ENCODE measurements at places on chromosomes 12 and 14.

- DNase-seq, result no peak
Measured at GRCh38 chr12:12872934-12873275, 18.5 kb upstream of the GPRC5A start.

DNA sequence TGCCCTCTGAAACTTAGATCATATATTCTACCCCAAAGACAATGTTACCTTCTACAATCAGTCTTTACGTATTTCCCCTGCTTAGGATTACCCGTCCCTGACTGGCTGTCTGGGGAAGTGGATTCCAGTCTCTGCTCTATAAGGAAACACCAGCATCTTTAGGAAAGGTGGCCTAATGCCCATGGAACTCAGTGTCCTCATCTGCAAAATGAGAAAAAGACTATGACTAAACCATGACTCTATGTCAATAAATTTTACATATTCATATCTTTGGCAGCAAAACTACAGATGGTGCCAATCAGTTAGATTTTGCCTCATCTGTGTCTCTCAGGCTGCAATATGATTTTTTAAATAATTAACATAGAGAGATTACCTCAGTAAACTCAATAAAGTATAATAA lies 133.8 kb downstream of the ITPR2 start:
- no peak for DNase-seq

DNA sequence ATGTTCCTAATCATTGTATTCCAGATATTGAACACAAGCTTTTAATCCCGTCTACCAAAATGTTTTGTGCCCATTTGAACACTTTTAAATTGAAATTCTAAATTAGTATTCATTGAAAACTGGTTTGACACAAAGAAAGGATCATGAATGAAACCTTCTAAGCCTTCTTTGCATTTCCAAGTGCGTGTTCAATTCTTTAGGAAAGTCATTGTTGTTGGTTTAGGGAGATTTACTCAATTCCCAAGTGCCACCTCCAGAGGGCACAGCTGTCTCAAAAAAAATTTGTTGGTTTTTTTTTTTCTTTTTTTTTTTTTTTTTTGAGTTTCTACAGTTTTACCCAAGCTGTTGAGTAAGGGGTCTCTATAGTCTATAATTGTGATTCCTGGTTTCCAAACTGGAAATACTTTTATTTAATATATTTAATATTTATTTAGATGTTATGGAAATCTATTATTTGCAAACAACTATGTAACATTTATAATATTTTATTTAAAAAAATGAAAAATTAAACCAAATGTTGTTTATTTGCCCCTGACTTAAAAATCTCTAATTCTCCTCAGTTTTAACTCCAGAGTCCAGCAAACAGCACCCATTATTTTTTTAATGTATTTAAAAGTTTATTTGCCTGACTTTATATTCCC lies 79.9 kb downstream of the NEDD1 start:
- DNase-seq, result no peak

DNA sequence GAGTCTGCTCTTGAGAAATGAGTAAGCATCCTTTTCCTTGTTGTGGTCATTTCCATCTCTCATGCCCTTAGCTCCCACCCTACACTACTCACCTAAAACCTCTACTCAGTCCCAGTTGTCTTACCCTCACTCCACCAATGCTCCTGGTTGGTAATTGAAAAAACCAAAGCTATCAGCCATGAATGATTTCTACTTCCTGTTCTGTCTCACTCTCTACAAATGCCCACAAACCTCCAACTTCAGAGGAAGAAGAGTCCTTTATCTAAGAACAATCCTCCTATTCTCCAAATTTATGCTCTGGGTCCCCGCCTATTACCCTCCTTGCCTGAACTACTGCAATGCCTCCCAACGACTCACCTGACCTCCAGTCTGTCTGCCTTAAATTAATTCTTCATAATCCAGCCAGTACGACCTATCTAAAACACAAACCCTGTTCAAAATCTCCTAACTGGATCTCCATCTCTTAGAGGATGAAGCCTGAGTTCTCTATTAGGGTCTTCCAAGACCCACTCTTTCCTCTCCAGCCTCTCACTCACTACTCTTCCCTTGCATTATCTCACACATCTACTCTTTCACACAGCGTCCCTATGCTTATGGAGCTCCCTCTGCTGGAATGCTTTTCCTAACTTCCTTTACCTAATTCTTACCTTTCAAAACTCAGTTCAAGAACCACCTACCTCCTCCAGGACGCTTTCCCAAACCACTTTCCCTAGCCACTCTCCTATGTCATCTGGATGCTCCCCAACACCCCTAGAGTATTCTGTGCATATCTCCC lies 2.2 kb downstream of the DHRS1 start:
- DNase-seq, result no peak

DNA sequence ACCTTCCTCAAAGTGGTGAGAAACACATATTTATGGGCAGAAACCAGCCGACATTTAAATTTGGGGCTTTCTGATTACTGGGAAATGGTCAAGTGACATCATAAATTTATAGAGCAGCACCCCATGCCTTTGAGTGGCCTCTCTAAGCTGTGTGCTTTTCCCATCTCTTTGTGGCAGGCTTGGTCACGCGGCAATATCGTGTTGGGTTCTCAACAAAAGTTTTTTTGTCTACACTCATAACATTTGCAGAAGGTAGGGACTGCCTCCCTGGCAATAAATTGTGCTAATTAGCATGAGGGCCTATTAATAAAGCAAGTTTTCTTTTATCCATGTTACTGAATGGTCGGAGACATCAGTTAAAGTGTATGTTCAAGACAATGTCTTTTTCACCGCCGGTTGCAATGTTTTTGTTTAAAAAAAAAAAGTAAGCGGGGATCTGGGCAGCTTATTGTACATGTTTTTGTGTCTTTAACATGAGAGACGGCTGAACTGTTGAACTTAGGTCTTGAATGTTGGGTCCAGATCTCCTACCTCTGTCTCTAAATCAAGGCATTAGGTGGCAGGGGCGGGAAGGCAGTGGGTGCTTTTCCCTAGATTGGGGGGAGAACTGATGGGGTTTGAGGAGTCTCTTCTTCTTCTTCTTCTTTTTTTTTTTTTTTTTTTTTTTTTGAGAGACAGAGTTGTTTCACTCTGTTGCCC lies 193.3 kb downstream of the PHETA1 start:
- DNase-seq, result no peak

GRCh38 chr12:19227880-19228210 lies 98.3 kb downstream of the PLEKHA5 start:
- DNase-seq, result no peak

DNA sequence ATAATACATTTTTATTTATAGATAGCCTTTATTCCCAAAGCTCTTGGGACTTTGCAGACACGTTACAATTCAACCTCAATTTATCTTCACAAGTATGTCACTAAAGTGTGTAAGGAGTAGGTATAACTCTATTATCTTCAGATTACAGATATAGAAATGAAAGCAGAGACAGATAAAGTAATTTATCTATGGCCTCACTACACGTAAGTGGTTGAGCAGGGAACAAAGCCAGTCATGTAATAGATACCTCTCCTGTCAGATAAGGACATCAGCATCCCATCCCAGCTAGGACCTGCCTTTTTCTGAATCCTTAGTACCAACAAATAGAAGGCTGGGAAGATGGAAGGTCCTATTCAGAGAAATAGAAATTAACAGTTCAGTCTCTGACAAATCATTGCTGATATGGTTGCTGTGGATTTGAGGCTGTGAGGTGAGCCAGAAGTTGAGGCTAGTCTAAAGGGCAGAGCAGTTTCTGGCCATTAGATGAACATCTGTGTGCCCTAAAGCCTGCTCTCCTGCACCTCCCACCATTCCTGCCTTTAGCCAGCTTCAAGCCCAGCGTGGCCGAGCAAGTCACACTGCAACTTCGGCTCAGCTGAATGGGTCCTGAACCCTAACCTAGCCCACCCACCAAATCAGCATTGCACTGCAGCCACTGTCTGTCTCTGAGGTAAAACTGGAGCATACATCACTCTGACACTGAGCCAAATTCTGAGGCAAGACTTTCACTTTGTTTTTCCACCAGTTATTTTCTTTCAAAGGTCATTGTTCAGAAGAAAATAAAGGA lies 71.1 kb upstream of the PLEKHA5 start:
- no peak for DNase-seq

GRCh38 chr12:40105515-40106201 lies at the start of gene SLC2A13:
SLC2A13 (minus strand) TSS chr12:40106081; CDS start chr12:40105808, 273 bp downstream.
- peak; percentile 96 for DNase-seq

- DNase-seq, result no peak
Measured at GRCh38 chr14:55084401-55085059, 33.1 kb downstream of the MAPK1IP1L start.

- no peak for DNase-seq
Measured at GRCh38 chr14:54219261-54220070, 177.3 kb upstream of the CDKN3 start.

DNA sequence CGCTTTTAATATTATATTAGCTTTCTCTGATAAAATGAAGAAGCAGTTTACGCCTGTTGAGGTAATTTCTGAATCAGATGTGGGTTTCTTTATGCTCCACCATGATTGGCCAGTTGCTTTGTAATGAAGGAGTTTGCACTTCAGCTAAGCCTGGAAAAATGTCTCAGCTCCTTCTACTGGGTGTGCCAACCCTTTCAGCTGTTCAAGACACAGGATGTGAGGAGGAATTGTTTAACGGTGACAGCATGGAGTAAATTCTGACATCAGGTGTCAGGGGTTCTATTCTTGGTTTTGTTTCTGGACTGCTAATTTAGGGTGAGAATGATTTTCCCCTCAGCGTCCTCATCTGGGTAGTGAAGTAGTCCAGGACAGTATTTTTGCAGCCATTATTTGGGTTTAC lies 43.5 kb downstream of the FLRT2 start:
- DNase-seq, result no peak

DNA sequence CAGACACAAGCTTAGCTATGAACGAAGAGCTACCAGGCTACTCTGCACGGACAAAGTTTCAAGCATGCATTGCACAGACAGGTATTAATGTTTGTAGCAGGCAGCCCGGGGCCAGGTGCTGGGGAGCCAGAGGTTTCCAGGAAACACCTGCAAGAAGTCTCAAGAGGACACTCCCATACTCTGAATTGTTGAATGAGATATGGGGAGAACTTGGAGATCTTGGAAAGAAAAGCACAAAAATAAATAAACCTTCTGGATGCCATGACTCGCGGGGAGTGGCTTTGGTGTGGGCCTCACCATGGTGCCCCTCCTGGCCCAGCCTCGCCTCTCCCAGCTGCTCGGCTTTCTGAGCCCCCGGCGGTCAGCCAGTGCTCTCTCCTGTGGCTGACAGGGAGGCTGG lies 186.8 kb downstream of the TTC7B start:
- no peak for DNase-seq

DNA sequence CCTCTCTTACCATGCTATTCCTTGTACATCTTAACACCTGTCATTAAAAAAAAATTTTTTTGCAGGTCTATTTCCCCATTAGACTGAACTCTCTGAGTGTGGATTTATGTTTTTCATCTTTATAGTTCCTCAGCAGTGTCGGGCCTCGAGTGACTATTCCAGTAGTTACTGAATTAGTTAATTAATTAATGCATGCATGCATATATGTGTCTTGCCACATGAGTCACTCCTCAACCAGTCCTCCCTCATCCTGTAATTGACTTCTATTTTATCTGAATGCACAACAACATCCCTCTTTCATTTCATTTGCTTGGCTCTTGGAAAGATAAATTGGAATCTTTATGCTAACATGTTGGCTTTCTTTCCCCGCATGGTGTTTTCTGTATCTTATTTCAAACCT lies 35.6 kb downstream of the ERG28 start:
- no peak for DNase-seq

DNA sequence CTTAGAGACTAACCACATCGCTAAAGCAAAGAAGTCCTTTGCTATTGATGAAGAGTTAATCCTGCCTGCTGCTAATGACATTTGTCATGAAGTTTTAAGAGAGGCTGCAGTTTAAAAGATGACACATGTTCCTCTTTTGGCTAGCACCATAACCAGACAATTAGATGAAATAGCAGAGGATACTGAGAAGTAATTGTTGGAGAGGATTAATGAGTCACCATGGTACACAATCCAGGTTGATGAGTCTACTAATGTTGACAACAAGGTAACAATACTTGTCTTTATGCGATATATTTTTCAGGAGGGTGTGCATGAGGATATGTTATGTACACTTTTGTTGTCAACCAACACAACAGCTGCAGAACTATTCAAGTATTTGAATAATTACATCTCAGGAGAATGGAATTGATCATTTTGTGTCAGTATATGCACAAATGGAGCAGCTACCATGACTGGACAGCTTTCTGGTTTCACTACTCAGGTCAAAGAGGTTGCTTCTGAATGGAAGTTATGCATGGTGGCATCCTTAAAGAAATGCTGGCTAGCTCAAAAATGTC lies 56.7 kb downstream of the LRRIQ1 start:
- DNase-seq, result no peak

GRCh38 chr12:132348176-132348575 lies 18.8 kb upstream of the GALNT9 start:
- no peak for DNase-seq

GRCh38 chr12:101824831-101825230 lies 5.9 kb downstream of the GNPTAB start:
- no peak for DNase-seq

DNA sequence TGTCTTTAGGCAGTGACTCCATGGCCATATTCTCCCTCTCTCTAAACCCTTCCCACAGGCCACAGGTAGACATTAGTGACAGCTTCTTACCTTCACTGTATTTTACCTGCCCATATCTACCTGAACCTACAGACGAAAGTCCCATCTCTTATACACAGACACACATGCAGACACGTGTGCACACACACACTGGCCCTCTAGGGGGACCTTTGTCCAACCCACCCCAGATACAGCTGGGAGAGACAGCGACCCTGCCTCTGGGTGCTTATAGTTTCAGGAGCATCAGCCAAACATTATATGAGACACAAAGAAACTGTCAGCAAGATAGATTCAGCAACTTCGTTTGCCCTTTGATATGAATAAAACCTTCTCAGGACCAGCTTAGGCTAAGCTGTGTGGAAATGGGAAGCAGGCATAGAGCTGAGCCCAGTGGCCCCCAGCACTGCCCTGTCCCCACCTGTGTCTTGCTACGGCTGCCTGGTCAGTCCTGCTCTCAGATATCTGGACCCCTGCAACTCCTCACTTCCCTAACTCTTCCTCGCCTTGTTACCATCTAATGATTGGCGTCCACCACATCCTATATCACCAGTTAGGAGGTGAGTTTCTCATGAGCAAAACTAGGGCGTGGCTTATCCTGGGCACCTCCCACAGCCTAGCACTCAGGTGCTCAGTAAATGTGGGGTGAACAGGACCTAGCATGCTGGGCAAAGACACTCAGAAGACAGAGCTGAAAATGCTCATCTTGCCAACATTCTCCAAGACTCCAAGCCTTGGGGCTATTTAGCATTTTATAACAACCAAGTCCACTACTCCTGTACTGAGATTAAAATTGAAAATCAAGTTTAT lies 12.0 kb upstream of the CD9 start:
- DNase-seq, result no peak

GRCh38 chr12:1500095-1500801 lies 94.1 kb downstream of the FBXL14 start:
- DNase-seq, result no peak

- DNase-seq, result no peak
Measured at GRCh38 chr12:130658145-130658911, 57.8 kb downstream of the RIMBP2 start.

- no peak for DNase-seq
Measured at GRCh38 chr12:93174048-93174447, 203.7 kb upstream of the NUDT4 start.
